HS-27A (cell line): ENCODE measurements at places on chromosomes 2 and 18.

DNA sequence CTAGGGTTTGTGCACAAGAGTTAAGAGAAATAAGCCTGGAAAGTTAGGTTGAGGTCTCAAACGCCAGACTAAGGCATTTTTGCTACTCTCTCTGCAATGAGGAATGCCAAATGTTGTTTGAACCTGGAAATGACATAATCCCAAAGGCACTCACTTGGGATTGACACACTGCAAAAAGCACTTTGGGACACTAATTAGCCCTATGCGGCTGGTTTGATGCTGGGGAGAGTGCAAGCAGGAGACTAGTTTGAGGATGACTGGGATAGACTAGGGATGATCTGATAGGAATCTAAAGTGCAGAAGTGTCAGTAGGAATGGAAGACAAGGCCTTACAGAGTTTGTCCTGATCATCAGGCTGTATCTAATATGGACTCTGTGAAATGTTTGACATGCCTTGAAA is 469.0 kb downstream of the SLC4A3 start:
- peak; percentile 3 for DNase-seq

DNA sequence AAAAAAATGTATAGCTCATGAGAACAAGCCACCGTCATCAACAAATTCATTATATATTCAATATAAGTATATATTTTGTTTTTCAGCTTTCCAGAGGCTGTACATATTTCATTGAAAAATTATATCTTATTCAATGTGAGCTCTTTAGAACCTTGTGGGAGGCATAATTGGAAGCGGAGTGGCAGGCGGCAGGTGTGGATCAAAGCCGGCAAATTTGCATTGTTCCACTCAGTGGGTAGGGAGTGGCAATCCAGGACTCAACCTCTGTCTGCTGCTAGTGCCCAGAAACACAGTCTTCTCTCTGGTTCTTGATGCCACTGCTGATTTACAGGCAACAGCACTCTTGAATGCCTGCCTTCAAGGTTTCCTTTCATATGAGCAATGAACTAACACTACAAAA is 46.9 kb downstream of the GCA start:
- no peak for DNase-seq

- DNase-seq: peak; percentile 19
These were observed 271.3 kb downstream of the KCNS3 start for GRCh38 chr2:18149660-18150246.

- DNase-seq: no peak
These were observed 888 bp upstream of the TWSG1 start for GRCh38 chr18:9333441-9334328.

DNA sequence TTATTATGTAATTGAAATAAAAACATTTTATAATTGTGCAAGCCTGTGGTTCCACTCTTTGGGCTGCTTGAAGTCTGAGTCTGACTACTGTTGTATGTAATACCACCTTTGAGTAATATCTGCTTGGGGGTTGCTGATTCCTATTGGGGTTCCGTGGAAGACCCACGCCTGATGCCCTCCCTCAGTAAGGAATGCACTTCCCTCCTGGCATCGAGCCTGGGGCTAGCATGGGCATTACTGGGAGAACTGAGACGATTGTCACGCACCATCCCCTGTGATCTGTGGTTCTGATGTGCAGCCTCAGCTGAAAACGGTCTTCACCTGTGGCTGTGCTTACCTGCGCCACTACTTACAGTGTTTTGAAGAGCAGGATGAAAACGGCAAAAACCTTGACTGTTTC is 32.7 kb upstream of the RBM44 start:
- no peak for DNase-seq

DNA sequence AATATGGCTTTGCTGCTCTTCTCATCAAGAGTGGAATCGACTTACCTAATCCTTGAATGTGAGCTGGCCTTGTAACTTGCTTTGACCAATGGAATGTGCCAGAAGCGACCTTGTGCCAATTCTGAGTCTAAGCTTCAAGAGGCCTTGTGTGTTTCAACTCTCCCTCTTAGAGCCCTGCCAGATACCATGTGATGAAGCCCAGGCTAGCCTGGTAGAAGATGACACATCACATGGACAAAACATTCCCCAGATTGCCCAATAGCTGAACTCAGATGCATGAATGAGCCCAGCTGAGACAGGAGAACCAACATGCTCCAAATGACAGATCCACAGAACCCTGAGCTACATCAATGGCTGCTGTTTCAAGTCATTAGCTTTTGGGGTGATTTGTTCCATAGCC is 4.2 kb upstream of the KLHL14 start:
- DNase-seq: no peak

DNA sequence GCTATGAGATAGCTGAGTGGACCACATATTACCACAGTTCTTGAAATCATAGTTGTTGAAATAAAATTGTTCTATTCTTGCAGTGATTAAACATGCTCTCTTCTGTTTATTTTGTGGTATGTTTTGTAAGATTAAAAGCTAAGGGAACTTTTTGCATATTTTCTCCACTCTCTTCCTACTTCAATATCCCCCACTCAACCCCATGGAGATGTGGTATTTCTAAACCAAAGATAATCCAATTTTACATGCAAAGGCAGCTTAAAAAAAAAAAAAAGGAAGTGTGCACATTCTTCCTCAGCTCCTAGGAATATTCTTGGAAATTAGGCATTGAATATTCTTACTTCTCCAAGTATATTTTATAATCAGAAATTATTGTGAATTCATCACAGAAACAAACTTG is 15.0 kb upstream of the PAX3 start:
- DNase-seq: no peak

GRCh38 chr2:62238236-62238635 is 42.3 kb downstream of the B3GNT2 start:
- DNase-seq: no peak

- no peak for DNase-seq
These were observed 54.7 kb upstream of the OTOF start for GRCh38 chr2:26532301-26533250.

DNA sequence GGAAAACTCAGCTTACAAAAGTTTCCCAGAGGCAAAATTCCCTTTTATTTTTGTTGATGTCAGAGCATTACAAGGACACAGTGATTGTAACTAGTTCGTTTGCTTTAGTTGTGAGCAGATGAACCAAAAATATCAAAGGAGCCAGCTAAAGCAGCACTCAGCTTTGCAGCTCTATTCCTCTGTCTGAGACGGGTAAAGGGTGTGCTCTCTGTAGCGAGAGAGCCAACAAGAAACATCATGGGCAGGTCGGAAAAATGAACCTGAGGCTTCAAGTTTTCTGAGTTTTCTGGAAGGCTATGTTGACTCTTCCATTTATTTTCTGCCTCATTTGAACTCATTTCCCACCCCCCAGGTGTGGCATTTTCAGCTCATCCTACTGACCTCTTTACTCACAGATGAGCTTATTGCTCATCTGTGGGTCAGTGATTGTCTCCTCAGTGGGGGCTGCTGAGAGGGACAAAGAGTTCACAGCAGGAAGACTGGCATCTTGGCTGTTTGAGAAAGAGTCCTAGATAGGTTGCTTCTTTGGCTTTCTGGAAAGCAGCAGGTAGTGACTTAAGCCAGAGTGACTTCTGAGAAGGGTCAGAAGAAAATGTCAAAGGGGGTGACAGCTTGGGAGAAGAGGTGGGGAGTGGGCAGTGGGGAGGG is 66.6 kb upstream of the EPC2 start:
- no peak for DNase-seq

GRCh38 chr2:36912695-36913094 is 53.6 kb downstream of the STRN start:
- DNase-seq: no peak

- DNase-seq: no peak
These were observed 115.2 kb downstream of the AP1S3 start for GRCh38 chr2:223722226-223722625.

DNA sequence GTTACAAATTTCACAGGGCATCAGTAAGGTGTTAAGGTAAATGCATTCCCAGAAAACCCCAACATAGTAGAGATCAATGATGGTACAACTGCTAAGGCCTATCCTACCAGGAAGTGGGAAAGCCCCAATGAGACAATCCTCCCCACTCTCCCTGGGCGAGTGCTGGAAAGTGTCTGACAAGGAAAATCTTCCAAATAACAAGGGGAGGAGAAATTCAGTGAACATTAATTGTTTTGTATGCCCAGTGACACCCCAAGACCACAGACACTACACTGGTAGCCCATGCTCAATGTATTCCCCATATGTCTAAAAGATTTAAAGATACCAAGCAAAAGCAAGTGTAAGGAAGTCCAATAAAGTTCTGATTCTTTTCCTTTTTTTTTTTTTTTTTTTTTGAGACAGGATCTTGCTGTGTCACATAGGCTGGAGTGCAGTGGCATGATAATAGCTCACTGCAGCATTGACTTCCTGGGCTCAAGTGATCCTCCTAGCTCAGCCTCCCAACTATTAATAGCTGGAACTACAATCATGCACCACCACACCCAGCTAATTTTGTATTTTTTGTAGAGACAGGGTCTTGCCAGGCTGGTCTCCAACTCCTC is 24.7 kb downstream of the B4GALT6 start:
- DNase-seq: no peak

- DNase-seq: no peak
These were observed at the start of gene NAB1 for GRCh38 chr2:190649035-190649797. Gene NAB1 (plus strand): TSS chr2:190649083. CDS start chr2:190659177, 10,094 bp downstream.

- no peak for DNase-seq
These were observed 95.6 kb downstream of the POLR1A start for GRCh38 chr2:86010083-86010482.

GRCh38 chr2:166388481-166389070 is 12.8 kb upstream of the SCN9A start:
- no peak for DNase-seq

DNA sequence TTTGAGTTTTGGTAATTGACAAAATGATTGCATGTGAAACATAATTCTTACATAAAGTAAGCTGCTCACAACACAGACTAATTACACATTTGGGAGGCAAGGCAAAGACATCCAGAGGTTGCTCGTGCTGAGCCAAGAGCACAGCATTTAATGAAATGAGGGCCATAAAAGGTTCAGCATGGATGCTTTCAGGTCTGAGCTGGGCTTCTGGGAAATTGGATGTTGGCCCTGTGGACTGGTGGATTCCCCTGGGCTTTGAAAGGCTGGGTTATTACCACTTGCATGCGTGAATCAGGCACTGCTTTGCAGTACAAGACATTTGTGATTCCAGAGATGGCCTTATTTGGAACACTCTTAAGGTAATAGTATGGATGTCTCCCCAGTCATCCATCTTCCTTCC is 533.5 kb upstream of the NRP2 start:
- DNase-seq: no peak

GRCh38 chr2:186503827-186504606 is 18.0 kb downstream of the ZC3H15 start:
- DNase-seq: no peak

- DNase-seq: no peak
These were observed 19.3 kb downstream of the SPRED2 start for GRCh38 chr2:65413106-65413505.

- DNase-seq: peak; percentile 62
These were observed 73.0 kb upstream of the RIOK3 start for GRCh38 chr18:23380001-23380550.

DNA sequence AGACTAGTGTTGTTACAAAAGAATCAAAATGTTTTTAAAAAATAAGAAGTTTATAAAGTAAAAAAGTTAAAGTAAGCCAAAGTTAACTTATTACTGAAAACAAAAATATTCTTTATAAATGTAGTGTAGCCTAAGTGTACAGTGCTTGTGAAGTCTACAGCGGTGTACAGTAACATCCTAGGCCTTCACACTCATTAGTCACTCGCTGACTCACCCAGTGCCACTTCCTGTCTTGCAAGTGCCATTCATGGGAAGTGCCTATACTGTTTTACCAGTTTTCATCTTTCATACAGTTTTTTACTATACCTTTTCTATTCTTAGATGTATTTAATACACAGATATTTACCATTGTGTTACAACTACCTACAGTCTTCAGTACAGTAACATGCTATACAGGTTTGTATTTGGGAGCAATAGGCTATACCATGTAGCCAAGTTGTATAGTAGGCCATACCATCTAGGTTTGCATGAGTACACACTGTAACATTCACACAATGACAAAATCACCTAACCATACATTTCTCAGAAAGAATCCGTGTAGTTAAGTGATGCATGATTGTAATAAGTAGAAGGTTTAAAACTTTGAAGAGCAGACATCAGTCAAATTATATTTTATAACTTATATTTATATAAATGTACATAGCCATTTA is 13.4 kb downstream of the SERPINB7 start:
- DNase-seq: peak; percentile 87

DNA sequence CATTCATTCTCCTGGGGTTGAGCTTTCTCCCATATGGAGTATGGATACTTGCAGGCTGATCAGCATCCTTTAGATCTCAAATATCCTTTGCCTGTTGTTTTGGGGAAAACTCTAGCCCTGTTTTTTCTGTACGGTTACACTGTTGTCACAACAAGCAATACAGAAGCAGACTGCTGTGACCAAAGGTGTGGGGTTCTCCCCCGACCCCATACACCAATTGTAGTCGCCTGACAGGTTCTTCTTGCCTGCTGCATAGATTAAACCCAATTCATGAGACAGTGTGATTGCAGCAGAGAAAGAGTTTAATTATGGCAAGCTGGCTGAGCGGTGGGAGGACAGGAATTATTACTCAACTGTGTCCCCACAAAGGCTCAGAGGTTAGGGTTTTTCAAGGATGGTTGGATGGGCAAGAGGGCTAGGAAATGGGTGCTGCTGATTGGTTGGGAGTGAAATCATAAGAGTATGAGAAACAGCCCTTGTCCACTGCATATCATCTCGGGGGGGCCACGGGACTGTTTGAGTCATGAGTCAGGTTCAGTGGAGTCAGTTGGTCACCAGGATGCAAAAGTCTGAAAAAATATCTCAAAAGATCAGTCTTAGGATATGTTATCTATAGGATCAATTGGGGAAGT is 40.6 kb downstream of the ITGB1BP1 start:
- DNase-seq: no peak

DNA sequence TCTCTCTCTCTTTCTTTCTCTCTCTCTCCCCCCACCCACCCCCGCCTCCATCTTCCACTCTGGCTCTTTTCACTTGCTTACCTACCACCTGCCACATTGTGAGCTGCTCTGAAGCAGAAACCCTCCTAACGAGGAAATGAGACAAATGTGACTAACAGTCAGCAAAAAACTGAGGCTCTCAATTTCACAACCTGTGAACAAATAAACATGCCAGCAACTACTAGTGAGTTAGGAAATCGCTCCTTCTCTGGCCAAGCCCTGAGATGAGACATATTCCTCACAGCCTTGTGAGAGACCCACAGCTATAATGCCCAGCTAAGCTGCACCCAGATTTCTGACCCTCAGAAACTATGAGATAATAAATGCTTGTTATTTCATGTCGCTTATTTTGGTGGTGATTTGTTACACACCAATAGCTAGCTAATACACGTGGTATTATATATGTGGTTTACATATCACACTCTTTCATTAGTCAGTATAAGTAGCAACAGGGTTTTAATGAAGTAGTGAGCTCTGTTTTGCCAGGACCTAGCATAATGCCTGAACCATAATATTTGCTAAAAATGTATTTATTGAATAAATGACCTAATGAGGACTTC is 8.4 kb upstream of the ZNF521 start:
- DNase-seq: no peak

- peak; percentile 27 for DNase-seq
These were observed 414.9 kb upstream of the SYT4 start for GRCh38 chr18:43692099-43692690.

- DNase-seq: no peak
These were observed 26.3 kb downstream of the TMEM163 start for GRCh38 chr2:134692499-134692898.

GRCh38 chr18:48356151-48356745 is 52.9 kb downstream of the ZBTB7C start:
- DNase-seq: no peak
